ENCODE measurements at places on chromosomes 5 and 9. TPM values are rescaled to one million over a fixed set of nuclear protein-coding genes. Genes with fewer than 3 reads are reported as not detected.

Gene ZNF366
- 12.2 TPM for total RNA-seq

Gene ITK
- 8.1 TPM for total RNA-seq

Gene PLCXD3
- 2.6 TPM for total RNA-seq

Gene BOD1
- 40.9 TPM for total RNA-seq

Gene PTGS1
- 16.4 TPM for total RNA-seq

Gene CCNI2
- total RNA-seq = 0.55 TPM

Gene FOXD4L6
- not detected for total RNA-seq

Gene SLC6A3
- 0.52 TPM for total RNA-seq

Gene DMXL1
- 51.4 TPM for total RNA-seq

Data from upper lobe of right lung (tissue), 1 donor.